ENCODE measurements at places on chromosomes 6 and 20.

- DNase-seq: no peak
Measured at GRCh38 chr6:147954938-147955337, 387.7 kb upstream of the SASH1 start.

GRCh38 chr20:62815066-62815991, 1.5 kb upstream of the COL9A3 start:
- DNase-seq: no peak

- DNase-seq: no peak
Measured at GRCh38 chr6:35016502-35017321, 124.4 kb downstream of the TCP11 start.

GRCh38 chr6:10146715-10147451, 268.0 kb downstream of the TFAP2A start:
- no peak for DNase-seq

- no peak for DNase-seq
Measured at GRCh38 chr6:160871320-160871719, 120.2 kb upstream of the MAP3K4 start.

- no peak for DNase-seq
Measured at GRCh38 chr6:4466769-4467480, 309.3 kb upstream of the CDYL start.

DNA sequence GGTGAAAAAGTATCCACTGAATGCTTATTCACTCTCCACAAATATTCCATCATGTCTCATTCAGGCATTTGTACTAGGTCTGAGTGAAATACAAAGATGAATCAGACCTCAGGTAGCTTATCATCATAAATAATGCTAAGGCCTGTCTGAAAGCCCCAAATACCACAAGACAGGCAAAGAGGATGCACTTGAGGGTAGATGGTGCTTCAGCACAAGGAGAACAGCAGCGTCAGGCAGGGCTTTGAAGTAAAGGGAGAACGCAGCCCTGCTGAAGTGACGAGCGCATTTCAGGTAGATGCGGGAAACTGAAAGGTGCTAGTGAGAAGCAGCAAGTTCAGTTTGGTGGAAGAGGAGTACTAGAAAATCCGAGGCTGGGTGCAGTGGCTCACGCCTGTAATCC, 38.7 kb downstream of the MAP3K5 start:
- peak; percentile 12 for DNase-seq

DNA sequence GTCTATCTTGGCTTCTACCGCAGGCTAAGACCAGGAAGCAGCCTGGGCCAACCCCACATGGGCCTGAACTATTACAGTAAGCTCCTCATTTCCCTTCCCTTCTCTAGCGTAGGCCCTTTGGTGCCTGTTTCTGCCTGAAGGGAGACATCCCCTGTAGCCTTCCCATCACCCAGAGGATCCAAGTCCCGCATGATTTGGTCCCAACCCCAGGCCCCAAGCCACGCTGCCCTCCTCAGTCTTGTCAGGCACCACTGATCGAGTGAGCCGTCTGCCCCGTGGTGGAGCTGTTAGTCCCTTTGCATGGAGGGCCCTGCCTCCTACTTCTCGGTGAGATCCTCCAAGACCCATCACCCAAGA, 46.4 kb downstream of the EBF4 start:
- no peak for DNase-seq

DNA sequence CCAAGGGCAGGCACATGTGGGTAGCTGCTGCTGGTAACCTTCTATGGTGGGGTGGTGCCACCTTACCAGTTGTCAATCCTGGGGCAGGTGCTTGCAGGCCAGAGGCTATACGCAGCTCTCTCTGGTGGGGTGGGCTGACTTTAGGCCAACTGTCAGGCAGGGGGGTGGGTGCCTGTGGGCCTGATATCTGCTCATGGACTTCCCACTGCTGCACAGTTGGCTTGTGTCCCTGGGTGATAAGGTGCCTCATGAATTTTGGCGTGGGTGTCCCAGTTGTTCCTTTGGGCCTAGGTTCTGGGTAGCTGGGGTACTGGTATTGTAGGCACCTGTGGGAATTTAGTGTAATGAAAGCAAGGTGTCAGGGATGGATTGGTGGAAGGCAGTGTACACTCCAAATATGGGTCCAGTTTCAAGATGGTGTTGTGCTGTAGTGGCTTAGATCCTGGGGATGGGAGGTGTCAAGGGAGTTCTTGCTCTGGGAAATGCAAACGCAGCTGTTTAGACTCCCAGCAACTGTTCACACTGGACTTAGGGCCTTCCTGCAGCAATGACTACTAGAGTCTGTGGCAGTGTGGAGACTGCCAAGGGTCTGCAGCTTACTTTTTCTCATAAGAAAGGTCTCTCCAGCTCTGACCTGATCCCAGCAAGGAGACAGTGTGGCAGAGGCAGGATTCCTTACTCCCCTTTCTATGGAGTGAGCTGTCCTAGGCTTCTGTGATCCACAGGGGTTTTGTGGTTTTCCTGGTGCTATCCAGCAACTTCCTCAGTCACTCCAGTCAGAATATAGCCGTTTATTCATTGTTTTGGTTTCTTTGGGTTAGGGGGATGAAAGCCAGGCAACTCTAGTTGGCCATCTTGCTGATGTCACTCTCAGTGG, 128.2 kb downstream of the CRYBG1 start:
- DNase-seq: no peak

DNA sequence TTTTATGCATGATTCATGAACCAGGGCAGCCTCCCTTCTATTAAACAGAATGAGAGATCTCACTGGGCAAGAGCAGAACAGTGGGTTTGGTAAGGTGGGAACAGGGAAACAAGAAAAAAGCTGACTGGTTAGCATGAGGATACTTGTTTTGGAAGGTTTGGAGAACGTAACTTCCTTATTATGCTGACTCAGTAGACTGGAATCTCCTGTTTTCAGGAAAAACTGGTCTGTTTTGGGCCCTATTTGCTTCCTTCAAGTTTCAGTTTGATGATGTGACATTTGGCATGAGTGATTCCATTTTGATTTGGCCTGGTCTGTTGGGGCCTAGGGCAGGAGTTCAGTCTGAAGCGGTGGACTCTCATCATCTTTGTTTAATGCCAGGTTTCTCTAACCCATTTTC, 172.0 kb downstream of the MYLK4 start:
- no peak for DNase-seq

GRCh38 chr20:22583773-22584521, 425 bp downstream of the FOXA2 start:
- DNase-seq: no peak

GRCh38 chr20:50049442-50050026, 63.4 kb downstream of the UBE2V1 start:
- no peak for DNase-seq

- no peak for DNase-seq
Measured at GRCh38 chr6:79167931-79168694, 66.4 kb downstream of the HMGN3 start.

DNA sequence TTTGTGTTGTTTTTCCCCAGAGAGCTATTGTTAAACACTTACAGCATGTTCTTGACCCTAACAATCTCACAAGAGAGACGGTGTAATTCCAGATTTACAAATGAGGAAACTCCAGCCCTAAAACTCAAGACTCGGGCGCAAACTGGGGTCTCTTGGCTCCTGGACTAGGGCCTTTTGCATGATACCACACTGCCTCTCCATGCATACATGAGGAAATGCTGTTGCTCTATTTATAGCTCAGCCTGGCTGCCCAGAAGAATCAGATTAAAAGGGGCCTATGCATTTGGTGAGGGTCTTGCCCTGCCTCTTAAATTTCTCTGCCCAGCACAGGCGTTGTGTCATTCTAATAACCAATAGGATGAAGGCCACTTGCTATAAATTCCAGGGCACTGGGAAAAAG, 30.5 kb upstream of the SNRPB2 start:
- DNase-seq: no peak

GRCh38 chr6:117546674-117547073, 55.6 kb downstream of the GOPC start:
- DNase-seq: no peak

DNA sequence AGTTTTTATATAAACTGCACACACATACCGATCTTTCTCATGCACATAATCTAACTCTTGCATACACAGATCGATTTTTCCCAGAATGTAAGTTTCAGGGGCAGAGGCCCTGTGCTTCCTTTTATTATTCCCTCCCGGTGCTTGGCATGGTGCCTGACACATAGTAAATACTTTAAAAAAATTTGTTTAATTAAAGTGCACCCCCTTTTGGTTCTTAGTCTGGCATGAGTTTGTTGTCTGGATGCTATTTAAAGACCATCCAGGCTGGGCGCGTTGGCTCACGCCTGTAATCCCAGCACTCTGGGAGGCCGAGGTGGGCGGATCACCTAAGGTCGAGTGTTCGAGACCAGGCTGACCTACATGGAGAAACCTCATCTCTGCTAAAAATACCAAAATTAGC, 5.4 kb upstream of the DEK start:
- no peak for DNase-seq

DNA sequence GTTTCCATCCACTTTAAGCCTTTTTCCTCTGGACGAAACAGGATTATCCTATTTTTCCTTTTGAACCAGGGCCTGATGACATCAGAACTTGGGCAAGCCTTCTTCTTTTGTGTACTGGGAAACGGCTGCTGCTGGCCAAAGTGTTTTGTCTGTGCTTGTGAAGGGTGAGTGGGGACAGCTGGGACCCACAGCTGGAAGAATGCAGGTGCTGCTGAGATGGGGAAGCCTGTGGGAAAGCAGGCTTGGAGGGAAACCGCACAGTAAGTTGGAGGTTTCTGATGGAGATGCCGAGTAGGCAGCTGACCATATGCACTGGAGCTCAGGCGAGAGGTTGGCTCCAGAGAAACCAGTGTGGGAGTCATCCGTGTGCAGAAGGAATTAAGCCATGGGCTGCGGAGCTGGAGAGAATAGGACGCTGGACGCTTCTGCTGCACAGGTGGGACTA, 8.5 kb upstream of the PSMG4 start:
- DNase-seq: no peak

GRCh38 chr20:40225596-40225995, 463.4 kb downstream of the MAFB start:
- no peak for DNase-seq

GRCh38 chr20:7496394-7496991, 443.8 kb downstream of the HAO1 start:
- no peak for DNase-seq

- no peak for DNase-seq
Measured at GRCh38 chr6:86949771-86950170, 12.4 kb downstream of the HTR1E start.

DNA sequence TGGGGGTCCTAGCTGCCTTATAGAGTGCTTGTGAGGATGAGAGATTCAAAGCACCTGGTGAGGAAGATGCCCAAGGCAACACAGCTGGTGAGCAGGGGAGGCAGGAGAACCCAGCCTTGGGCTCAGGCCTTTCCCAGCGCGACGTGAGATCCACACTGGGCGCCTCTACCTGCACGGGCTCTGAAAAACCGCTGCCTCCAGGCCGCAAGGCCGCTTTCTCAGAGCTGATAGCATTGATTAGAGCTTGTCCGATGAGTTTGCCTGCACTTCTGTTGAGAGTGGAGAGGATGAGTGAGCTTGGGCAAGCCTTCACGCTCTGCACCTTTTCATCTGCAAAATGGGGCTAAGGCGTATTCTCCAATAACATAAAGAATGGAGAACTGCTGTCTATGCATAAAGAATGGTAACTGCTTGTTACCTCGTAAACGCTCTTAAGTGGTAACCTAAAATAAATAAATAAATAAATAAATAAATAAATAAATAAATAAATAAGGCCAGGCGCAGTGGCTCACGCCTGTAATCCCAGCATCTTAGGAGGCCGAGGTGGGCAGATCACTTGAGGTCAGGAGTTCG, 916 bp downstream of the PABPC1L start:
- no peak for DNase-seq

DNA sequence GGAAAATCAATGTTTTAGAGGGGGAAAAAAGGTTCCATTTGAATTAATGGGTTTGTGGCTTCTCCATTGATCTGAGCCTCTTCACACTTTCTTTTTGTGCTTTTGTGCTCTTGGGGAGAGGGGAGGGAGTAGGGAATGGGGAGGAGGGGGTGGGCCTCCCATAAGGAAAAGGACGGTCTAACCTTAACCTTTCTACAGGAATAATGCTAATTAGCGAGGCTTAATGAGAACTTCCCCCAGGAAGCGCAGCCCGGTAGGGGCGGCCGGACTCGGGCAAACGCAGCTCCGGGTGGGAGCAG, 103.0 kb downstream of the NOL4L start:
- DNase-seq: no peak

DNA sequence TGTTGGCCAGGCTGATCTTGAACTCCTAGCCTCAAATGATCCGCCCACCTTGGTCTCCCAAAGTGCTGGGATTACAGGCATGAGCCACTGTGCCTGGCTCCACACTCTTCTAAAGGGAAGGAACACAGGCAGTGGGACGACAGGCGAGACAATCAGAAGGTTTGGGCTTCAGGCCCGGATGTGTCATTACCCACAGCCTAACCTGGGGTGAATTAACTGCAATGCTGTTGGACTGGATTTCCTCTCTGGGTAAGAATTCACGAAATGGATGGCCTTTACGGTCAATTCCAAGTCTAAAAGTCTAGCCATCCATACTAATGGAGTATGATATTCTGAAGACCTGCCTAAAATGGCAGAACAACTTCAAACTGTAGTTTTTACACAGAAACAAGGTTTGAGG, 83.7 kb upstream of the CCDC28A start:
- DNase-seq: no peak

DNA sequence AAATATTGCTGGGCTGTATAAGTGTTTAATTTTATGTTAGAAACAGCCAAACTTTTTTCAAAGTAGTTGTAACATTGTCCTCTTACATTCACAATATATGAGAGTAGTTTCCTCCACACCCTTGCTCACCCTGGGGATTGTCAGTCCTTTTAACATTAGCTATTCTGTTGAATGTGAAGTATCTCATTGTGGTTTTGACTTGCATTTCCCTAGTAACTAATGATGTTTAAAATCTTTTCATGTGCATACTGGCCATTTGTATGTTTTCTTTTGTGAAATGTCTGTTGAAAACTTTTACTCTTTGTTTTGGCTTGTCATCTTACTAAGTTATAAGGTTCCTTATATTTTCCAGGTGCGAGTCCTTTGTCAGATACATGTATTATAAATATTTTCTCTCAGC, 32.9 kb downstream of the TRIM38 start:
- no peak for DNase-seq

- no peak for DNase-seq
Measured at GRCh38 chr6:64984948-64985347, 722.1 kb downstream of the EYS start.

DNA sequence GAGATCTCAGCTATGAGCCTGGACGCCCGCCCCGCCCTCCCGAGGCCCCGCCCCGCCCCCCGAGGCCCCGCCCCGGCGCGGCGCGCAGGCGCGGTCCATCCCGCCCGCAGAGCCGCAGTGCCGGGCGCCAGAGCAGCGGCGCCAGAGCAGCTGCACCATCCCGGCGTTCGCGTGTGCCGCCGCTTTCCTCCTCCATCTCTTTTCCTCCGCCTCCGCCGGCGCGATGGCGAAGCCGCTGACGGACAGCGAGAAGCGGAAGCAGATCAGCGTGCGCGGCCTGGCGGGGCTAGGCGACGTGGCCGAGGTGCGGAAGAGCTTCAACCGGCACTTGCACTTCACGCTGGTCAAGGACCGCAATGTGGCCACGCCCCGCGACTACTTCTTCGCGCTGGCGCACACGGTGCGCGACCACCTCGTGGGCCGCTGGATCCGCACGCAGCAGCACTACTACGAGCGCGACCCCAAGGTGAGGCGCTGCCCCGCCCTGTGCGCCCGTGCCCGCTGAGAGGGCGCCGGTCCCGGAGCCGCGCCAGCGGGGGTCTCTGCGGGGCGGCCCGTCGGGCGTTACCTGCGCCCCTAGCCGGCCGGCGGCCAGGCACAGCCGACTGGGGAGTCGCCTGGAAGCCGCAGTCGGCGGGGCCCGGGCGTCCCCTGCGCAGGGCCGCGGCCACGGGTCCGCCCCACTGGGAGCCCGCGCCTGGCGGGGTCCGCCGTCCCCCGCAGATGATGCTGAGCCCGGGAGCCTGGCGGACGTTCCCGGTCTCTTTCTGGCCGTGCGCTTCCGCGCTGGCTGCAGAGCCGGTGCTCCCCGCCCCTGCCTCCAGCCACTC, at the start of gene PYGB:
Gene PYGB, plus strand, starts transcription at position 130 of the 830 bp plus-strand sequence. Its CDS starts 94 bp downstream, at position 224.
- DNase-seq: peak; percentile 55

All from stimulated activated CD8-positive, alpha-beta memory T cell treated with anti-CD3 and anti-CD28 coated beads, Interleukin-4, amount 100 ng/mL, for 1 hour (primary cell).